Frontal cortex (tissue), 4 donors: ENCODE measurements at places on chromosomes 3 and 15. TPM values are rescaled to one million over a fixed set of nuclear protein-coding genes. Genes with fewer than 3 reads are reported as not detected.

Gene CYP8B1
- not detected for total RNA-seq

- DNase-seq = no peak
Observed at GRCh38 chr3:117751651-117752050, 1042.1 kb downstream of the TUSC7 start.

- DNase-seq = no peak
Observed at GRCh38 chr15:32098033-32098432, 67.7 kb downstream of the CHRNA7 start.

- DNase-seq = peak; percentile 29
Observed at GRCh38 chr15:65790694-65791334, 1.3 kb downstream of the DENND4A start.

- DNase-seq = no peak
Observed at GRCh38 chr3:57840473-57840872, 84.4 kb downstream of the SLMAP start.

GRCh38 chr15:23758891-23759290 lies 71.8 kb upstream of the NDN start:
- no peak for DNase-seq

Gene FETUB
- total RNA-seq = not detected

DNA sequence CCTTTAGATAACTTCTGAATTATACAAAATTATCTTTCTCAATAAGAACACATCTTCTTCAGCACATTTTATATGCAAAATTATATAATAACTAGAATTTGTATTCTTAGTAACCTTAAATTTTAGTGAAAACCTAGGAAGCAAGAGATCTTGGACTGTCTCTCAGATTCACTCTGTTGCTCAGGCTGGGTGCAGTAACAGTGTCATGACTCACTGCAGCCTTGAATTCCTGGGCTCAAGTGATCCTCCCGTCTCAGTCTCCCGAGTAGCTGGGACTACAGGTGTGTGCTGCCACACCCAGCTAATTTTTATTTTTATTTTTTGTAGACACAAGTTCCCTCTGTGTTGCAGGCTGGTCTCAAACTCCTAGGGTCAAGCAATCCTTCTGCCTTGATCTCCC lies 29.9 kb downstream of the MKRN3 start:
- no peak for DNase-seq
